ENCODE measurements at places on chromosomes 4 and X. TPM values are rescaled to one million over a fixed set of nuclear protein-coding genes. Genes with fewer than 3 reads are reported as not detected.

Gene SH3D19
- total RNA-seq = 34.0 TPM

Gene SPANXN5
- total RNA-seq = not detected

Gene REELD1
- not detected for total RNA-seq

Gene PAGE4
- total RNA-seq = not detected

Gene MAGEC3
- total RNA-seq = not detected

Gene LRIT3
- under 0.01 TPM for total RNA-seq

Gene CXCL5
- total RNA-seq = 0.17 TPM

Gene TEX28
- total RNA-seq = not detected

Gene USP27X
- 3.0 TPM for total RNA-seq

Gene MTMR8
- total RNA-seq = 0.32 TPM

Gene FAAH2
- 0.47 TPM for total RNA-seq

Gene CT47B1
- not detected for total RNA-seq

Gene GPRASP1
- 5.2 TPM for total RNA-seq

Gene WDFY3
- total RNA-seq = 42.1 TPM

Gene FDCSP
- total RNA-seq = not detected
